ENCODE measurements at places on chromosomes 3 and 15.

DNA sequence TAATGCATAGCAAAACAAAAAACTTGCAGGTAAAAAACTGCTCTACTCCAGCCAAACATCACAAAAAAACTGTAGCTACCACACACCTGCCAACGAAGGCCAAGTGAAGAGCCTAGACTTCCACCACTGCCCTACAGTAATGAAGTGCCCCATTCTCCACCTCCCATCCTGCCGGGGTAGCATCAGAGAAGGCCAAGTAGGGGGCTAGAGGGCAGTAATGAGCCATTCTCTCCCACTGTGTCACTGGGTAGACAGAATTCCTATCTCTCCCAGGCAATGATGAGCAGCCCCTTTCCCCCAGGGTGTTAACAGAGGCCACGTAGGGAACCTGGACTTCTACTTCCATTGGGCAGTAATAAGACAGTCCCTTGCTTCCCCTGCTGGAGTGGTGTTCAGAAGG, 9.5 kb downstream of the SEC22C start:
- DNase-seq, result no peak

DNA sequence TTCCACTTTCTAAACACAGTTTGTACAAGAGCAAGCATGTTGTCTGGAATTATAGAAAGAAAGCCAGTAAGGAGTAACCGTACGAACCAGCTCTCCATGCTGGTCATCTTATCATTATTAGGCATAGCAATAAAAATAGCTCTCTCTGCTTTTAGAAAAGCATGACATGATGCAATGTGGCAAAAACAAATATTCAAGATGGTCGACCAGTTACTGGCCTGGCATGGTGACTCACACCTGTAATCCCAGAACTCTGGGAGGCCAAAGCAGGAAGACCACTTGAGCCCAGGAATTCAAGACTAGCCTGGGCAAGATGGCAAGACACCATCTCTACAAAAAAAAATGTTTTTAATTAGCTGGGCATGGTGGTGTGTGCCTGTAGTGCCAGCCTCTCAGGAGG, 2.6 kb upstream of the MAP4 start:
- DNase-seq, result no peak

DNA sequence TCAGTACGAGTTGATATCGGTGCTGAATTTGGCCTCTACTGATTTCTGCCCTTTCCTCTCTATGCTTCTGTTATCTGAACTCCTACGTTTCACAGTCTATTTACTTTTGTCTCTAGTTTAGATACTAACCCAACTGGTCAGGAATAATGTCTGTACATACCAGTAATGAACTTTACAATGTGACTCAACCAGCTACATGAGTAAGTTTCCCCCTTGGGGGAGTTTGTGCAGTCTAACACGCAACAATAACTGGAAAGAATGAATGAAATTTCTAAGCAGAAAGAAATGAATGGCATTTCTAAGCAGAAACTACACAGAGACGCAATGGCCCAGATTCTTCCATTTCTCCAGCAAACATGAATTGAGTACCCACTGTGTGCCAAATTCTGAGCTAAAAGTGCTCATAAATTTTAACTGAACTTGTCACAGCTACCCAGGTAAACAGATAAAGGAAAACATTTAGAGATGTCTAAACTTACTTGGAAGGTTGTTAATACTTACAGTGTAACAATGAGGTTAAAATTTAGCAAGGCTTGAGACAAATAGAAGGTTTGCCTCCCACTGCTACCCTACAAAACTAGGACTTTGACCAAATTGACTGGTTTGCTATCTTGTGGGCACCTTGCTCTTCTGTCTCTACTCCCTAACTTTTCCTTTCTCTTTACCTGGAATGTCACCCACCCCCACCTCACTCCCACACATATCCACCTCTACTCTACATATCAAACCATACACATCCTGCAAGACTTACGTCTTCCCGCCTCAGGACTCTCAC, 11.6 kb downstream of the UPK1B start:
- no peak for DNase-seq

DNA sequence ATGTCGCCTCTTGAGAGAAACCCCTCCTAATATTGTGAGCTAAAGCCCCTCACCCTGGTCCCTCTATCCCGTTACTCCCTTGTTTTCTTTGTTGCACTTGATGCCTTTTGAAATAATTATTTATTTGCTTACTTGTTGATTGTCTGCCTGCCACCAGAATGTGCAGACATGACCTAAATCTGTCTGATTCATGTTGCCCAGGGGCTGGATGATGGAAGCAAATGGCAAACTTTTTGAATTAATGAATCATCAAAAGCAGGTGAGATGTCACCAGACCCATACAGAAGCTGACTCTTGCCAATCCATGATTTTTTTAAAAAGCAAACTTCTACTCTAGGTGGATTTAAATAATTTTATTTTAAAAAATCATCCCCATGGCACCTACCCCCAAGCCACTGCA, 49.3 kb downstream of the GRIP2 start:
- DNase-seq, result no peak

DNA sequence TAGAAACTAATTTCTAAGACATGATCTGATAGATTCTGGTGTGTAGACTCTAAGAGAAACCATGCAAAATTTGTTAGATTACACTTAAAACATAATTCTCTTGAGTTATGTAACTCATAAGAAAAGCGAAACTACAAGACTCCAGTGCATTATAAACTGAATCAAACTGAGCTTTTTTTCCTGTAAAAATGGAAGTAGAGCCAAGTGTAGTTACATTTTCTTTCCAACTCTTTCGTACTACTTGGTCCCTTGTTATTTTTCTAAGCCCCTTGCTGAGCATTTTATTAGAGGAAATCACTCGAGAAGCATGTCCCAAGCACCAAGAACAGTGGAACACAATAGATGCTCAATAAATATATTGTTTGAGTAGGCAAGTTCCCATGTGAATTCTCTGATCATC, 130.2 kb downstream of the GADL1 start:
- DNase-seq, result no peak

GRCh38 chr3:196454935-196455334, 22.7 kb upstream of the UBXN7 start:
- no peak for DNase-seq

GRCh38 chr3:7821858-7822257, 679.8 kb upstream of the LMCD1 start:
- no peak for DNase-seq

DNA sequence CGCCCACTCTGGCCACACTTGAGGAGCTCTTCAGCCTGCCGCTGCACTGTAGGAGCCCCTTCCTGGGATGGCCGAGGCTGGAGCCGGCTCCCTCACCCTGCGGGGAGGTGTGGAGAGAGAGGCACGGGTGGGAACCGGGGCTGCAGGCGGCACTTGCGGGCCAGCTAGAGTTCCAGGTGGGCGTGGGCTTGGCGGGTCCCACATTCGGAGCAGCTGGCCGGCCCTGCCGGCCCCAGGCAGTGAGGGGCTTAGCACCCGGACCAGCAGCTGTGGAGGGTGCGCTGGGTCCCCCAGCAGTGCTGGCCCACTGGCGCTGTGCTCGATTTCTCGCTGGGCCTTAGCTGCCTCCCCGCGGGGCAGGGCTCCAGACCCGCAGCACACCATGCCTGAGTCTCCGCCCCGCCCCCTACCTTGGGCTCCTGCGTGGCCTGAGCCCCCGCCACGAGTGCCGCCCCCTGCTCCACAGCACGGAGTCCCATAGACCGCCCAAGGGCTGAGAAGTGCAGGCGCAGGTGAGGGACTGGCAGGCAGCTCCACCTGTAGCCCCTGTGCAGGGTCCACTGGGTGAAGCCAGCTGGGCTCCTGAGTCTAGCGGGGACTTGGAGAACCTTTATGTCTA, 71.9 kb downstream of the IL12A start:
- DNase-seq, result no peak
